ENCODE measurements at places on chromosomes 6 and 20.

DNA sequence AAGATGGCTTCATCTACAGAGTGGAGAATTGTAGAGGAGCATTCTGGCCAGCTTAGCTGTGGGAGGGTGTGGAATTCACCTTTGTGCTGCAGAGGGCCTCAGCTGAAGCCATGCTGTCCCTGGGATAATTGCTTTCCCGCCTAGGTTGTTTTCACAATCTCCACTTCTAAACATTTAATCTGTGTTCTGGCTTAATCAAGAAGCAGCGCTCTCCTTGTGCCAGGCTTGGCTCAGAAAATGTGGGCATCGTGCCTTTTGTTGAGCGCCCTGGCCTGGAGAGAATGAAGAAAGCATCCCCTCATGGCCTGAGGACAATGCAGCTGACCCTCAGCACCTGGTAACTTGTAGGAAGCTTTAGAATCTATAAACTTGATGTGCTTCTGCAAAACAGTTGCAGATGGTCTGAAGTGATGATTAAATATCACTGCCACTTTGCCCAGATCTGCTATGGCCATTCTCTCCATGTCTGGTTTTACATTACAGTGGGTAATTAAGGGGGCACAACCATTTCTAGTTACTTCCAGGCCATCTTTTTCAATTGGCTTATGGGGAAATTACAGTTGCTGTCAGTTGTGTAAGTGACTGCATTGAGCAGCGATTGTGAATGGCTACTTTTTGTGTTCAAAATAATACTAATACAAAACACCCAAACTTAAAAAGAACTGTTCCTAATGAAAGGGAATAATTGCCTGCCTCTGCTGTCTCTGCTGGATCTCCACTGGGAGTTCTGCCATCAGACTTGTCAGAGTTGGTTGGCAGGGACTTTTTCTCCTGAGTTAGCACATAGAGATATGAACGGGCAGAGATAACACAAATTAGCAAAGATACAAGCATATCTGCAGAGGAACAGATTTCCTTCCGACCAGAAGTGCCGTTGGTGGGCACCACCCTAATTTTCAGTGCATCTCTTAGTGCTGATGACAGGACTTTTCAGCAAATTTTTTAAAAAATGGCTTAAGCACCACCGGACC, 18.4 kb downstream of the CTNNBL1 start:
- no peak for DNase-seq

- no peak for DNase-seq
Measured at GRCh38 chr6:1215884-1216487, 95.9 kb upstream of the FOXQ1 start.

- DNase-seq: no peak
Measured at GRCh38 chr20:2253256-2253655, 42.5 kb upstream of the TGM3 start.

DNA sequence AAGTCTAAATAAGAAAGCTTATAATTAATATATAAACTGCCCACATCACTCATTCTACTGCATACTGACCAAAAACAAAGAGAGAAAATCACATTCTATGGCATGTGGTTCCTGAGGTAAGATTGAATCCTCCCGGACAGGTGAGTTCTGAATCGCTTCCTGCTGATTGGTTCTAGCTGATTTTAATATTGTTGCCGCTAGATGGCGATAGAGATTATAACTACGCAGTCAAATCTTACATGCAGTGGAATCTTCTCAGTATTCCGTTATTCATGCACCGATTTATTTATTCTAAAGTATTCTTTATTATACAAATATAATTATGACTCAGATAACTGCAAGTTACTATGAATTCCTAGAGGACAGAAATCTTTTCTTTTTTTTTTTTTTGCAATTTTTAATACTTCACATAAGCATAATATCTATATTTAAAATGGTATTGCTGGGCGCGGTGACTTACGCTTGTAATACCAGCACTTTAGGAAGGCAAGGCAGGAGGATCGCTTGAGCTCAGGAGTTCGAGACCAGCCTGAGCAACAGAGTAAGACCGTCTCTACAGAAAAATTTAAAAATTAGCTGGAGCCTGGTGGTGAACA, 24.2 kb upstream of the TMX4 start:
- DNase-seq: peak; percentile 4

DNA sequence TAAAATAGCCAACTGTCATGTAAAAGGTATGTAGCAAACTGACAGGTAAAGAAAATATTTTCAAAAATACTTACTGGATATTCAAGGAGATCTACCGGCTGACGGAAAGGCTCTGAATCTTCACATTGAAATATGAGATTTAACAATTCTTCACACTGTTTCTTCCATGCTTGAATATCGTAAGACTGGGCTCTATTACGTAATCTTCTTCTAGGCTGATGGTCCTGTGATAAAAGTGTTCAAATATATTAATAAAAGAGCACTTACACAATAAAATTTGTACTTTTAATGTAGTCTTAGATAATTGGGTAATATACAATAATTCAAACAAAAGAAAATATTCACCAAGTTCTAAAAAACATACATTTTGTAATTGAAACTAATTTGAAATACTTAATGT, 87.4 kb downstream of the IRAK1BP1 start:
- DNase-seq: no peak

GRCh38 chr6:106247733-106248132, 77.8 kb downstream of the ATG5 start:
- DNase-seq: no peak

DNA sequence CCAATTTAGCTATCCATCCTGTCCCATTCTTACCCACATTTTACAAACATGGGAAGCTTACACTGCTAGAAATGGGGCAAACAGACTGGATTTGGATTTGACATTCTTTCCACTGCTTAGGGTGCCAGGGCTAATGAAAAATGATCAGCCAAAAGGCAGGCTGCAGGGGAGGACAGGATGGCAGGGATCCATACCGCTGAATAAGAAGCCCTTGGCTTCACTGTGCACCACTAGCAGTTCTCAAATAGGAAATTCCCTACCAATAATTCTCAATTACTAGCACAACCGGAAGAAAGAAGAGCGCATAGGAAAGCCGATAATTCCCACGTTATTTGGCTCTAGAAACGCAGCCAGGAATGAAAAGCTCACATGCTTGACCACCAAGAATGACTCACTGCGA, 73.1 kb downstream of the NDUFAF5 start:
- DNase-seq: no peak

Measured in activated T-cell treated with anti-CD3 and anti-CD28 coated beads for 4 hours (primary cell).